ENCODE measurements at places on chromosomes 12 and 14.

- no peak for DNase-seq
Measured at GRCh38 chr14:60304509-60304908, 55.5 kb downstream of the PPM1A start.

- DNase-seq, result no peak
Measured at GRCh38 chr12:6751767-6752166, 1.2 kb downstream of the MLF2 start.

DNA sequence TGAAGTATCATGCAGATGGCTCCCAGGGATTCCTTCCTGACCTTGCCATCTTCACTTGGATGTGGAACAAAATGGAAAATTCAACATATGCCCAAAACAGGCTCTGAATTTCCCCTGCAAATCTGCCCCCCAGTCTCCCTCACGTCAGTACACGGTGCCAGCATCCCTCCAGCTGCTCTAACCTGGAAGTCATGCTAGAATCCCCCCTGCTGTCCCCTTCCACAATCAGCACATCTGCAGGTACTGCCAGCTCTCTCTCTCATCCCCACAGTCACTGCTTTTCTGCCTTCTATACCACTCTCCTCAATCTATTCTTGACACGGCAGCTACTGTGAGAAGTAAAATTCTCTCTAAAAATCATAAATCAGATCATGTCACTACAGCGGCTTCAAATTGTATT, 21.6 kb downstream of the GALNT6 start:
- no peak for DNase-seq

- DNase-seq, result no peak
Measured at GRCh38 chr12:93148412-93148811, 219.3 kb upstream of the EEA1 start.

- no peak for DNase-seq
Measured at GRCh38 chr14:56998728-56999127, 188.4 kb upstream of the OTX2 start.

- no peak for DNase-seq
Measured at GRCh38 chr12:54138219-54138618, 50.6 kb downstream of the SMUG1 start.
